ENCODE measurements at places on chromosomes 16 and 17.

DNA sequence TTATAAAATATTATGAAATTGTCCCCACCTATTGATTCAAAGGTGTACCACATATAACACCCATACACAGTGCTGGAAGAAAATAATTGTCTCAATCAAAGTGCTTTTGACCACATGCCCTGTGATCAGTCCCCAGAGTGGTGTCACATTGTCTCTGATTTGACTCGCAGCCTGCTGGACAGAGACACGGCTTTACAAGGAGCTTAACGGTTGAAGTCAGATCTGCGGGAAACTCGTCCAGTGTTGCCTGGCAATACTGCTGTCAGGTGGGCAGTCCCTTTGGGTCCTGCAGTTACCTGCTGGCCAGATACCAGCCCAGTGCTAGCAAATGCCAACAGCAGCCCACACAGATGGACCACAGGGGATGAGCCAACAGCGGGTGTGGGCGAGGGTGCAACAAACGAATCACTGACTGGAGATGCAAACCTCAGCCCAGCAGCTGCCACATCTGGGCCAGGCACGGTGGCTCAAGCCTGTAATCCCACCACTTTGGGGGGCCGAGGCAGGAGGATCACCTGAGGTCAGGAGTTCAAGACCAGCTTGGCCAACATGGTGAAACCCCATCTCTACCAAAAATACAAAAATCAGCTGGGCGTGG, 26.2 kb upstream of the SSTR2 start:
- no peak for DNase-seq

DNA sequence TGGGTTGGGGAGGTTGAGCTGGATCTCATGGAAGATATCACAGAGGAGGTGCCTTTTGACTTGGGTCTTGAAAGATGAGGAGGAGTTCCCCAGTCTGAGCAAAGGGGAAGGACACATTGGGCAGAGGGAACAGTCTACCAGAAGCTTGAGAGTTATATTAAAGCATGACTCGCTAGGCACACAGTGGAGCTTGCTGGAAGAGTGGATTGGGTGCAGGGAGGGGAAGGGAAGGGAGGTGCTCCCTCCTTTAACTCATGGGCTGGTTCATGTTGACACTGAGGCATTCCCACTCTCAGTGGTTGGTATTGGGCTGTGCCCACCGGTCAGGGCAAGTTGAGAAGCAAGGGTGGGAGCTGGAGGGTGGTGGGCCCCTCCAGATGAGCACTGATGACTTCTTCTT, 5.9 kb downstream of the TMEM98 start:
- DNase-seq = no peak

DNA sequence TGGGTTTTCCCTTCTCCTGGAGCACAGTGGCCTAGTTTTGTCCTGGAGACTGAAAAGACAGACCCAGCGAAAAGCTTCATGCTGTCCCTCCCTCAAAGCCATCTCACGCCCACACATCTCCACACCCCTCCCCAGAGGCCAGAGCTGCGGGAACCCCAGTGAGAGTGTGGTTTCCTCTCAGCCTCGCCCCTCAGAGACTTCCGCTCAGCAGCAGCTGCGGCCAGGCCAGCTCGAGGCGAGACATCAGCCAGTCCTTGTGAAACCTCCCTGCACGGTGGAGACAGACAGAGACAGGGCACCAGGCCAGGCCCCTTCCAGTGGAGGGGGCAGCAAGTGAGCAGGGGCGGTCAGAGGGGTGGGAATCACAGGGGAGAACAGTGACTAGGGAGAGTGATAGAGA, 77.0 kb upstream of the TNRC6C start:
- DNase-seq = peak; percentile 92

DNA sequence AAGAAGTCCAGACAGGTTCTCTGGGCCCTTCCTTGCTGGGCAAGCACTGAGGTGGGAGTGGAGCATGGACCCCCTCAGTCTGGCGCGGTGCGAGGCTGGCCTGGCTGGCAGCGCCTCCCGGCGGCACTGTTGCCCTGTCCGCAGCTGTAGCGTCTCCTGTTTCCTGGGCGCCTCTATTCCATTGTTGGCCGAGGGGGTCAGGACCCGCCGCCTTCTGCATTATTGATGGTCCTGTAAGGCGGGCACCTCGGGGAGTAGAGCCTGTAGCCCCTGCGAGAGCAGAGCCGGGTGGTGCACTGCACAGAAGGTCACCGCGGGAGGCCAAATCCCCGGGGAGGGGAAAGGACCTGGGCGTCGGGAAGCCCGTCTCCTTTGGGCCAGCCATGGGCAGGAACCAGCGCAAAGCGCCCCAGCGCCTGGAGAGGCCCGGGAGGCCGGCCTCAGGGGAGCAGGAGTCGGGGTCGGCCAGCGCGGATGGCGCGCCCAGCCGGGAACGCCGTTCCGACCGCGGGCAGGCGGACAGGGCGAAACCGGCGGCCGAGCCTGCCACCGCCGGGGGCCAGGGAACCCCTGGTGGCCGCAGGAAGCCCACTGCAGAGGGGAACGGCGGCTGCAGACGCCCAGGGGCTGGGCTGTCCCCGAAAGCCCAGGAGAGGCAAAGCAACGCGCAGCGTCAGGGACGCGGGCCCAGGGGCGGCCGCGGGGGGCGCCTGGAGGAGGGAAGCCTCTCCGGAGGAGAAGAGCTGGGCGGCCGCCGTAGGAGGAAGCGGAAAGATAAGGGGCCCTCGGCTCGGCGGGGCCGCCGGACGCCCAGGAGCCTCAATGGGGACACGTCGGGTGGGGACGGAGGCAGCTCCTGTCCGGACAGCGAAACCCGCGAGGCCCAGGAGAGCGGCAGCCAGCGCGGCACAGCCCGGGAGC, at the start of gene MYO15B:
MYO15B (plus strand) TSS at position 126 of the 921 bp plus-strand sequence; CDS start at position 384, 258 bp downstream.
- peak; percentile 65 for DNase-seq

DNA sequence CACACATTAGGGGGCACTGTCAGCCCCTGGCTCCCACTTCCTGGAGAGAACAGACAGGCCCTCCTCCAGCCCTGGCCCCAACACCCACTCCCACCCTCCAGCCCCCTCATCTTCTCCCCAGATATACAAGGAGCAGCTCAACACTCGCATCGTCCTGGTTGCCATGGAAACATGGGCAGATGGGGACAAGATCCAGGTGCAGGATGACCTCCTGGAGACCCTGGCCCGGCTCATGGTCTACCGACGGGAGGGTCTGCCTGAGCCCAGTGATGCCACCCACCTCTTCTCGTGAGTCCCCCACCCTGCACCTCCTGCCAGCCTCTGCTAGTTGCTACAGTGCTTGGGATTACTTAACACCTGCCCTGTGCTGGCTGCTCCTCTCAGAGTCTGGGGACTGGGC, 14.4 kb downstream of the ADAM11 start:
- DNase-seq = no peak

- no peak for DNase-seq
Measured at GRCh38 chr17:78946631-78947030, 21.4 kb upstream of the TIMP2 start.

- peak; percentile 77 for DNase-seq
Measured at GRCh38 chr17:64260886-64261285, 2.2 kb downstream of the TEX2 start.

GRCh38 chr17:8837563-8838075, 29.9 kb downstream of the PIK3R6 start:
- DNase-seq = no peak

GRCh38 chr17:51154176-51154575, 817 bp downstream of the NME1 start:
- DNase-seq = no peak

DNA sequence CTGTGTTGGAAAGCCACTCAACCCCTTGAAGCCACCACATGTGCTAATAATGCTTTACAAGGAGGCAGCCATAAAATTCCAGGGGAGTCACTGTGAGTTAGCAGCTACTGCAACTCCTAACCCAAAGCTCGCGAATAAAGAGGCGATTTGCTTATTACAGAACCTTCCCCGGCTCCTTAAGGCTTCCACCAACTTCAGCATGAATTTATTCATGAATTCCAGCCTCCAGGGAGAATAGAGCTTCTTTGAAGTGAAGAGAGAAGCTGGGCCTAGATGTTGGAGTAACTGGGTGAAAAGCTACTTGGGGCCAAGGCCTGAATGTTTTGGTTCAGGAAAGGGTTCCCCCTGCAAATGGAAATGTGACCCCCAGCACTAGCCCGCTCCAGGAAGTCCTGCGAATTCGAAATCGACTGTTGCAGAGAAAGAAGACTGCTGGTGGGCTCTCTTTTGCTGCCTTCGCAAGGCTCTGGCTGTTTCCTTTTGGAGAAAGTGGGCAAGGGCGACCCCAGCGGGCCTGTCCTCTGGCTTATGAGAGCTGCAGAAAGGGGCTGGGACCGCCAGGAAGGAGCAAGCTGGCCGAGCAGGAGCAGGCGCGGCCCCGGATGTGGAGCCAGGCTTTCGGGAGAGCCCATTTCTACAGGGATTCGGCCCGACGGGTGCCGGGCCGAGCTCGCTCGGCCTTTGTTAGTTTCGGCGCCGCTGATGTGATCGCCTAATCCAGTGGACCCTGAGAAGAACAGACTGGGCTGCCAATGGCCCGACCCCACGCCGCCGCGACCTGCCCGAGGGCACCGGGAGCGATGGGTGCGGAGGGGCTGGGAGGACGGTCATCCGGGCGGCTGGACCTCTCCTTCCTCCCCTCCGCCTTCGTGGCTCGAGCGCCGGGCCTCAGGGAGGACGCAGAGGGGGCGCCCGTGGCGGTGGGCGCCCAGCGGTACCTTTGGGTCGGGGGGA, 7.6 kb downstream of the CBX8 start:
- DNase-seq = no peak

Measured in inflammatory macrophage treated with lipopolysaccharide for 4 hours (primary cell).